ENCODE measurements at places on chromosomes 4 and X. TPM values are rescaled to one million over a fixed set of nuclear protein-coding genes. Genes with fewer than 3 reads are reported as not detected.

The CT45A10 gene
- total RNA-seq: not detected

The GAB1 gene
- total RNA-seq: 0.65 TPM

The DACH2 gene
- not detected for total RNA-seq

The CT45A9 gene
- not detected for total RNA-seq

The CT47B1 gene
- total RNA-seq: not detected

The COX7B2 gene
- total RNA-seq: not detected

The UGT2B28 gene
- not detected for total RNA-seq

The BST1 gene
- total RNA-seq: 0.12 TPM

The XK gene
- total RNA-seq: 0.17 TPM

The LONRF3 gene
- 0.75 TPM for total RNA-seq

The CTAG1A gene
- not detected for total RNA-seq

The IL21 gene
- 95.3 TPM for total RNA-seq

The UGT2A1 gene
- total RNA-seq: not detected

The ANKRD50 gene
- total RNA-seq: 0.05 TPM

The NEIL3 gene
- 15.5 TPM for total RNA-seq

The MYOZ2 gene
- total RNA-seq: not detected

The PPP2R2C gene
- total RNA-seq: not detected

The PRSS12 gene
- not detected for total RNA-seq

The NAP1L3 gene
- total RNA-seq: 0.57 TPM

The NOX1 gene
- not detected for total RNA-seq

The GABRA4 gene
- total RNA-seq: not detected

The SYN1 gene
- 0.49 TPM for total RNA-seq

The ETNPPL gene
- total RNA-seq: not detected

The ALB gene
- total RNA-seq: not detected

The KLHL34 gene
- total RNA-seq: 0.33 TPM

The IBSP gene
- total RNA-seq: not detected

The KLHL4 gene
- not detected for total RNA-seq

The ZNF827 gene
- 59.1 TPM for total RNA-seq

The ZBTB33 gene
- total RNA-seq: 14.6 TPM

The ZNF157 gene
- total RNA-seq: 0.40 TPM

The AR gene
- 0.05 TPM for total RNA-seq

The CC2D2A gene
- total RNA-seq: not detected

The LDB2 gene
- total RNA-seq: not detected

The RCHY1 gene
- total RNA-seq: 22.4 TPM

The DGAT2L6 gene
- total RNA-seq: not detected

The SH3TC1 gene
- 20.9 TPM for total RNA-seq

The FGG gene
- total RNA-seq: not detected

The ARMCX4 gene
- 3.1 TPM for total RNA-seq

The ARHGAP4 gene
- 135 TPM for total RNA-seq

The USP11 gene
- total RNA-seq: 27.3 TPM

The NHS gene
- total RNA-seq: 6.8 TPM

The SOWAHD gene
- 0.45 TPM for total RNA-seq

The PUDP gene
- 17.4 TPM for total RNA-seq

The FHL1 gene
- 14.0 TPM for total RNA-seq

The TMEM33 gene
- 102 TPM for total RNA-seq

The XAGE5 gene
- not detected for total RNA-seq

The FGF16 gene
- not detected for total RNA-seq

The GAGE2A gene
- not detected for total RNA-seq

The C4orf36 gene
- total RNA-seq: not detected

The CT83 gene
- not detected for total RNA-seq

The GPC4 gene
- total RNA-seq: 0.05 TPM

The PAGE4 gene
- total RNA-seq: not detected

The H2AZ1 gene
- total RNA-seq: 477 TPM

The PDZD4 gene
- total RNA-seq: 0.26 TPM

The SSX1 gene
- total RNA-seq: not detected

The PAGE1 gene
- not detected for total RNA-seq

The TLL1 gene
- not detected for total RNA-seq

The RNF128 gene
- total RNA-seq: not detected

The EVC2 gene
- 0.40 TPM for total RNA-seq

Data from activated CD4-positive, alpha-beta T cell treated with anti-CD3 and anti-CD28 coated beads, Interleukin-2, amount 10 ng/mL, durations not matched to agents 24 days and 14 days (primary cell).